Stimulated activated CD8-positive, alpha-beta memory T cell treated with anti-CD3 and anti-CD28 coated beads, Interleukin-7, amount 100 ng/mL, for 1 hour (primary cell): ENCODE measurements at places on chromosomes 4 and X.

DNA sequence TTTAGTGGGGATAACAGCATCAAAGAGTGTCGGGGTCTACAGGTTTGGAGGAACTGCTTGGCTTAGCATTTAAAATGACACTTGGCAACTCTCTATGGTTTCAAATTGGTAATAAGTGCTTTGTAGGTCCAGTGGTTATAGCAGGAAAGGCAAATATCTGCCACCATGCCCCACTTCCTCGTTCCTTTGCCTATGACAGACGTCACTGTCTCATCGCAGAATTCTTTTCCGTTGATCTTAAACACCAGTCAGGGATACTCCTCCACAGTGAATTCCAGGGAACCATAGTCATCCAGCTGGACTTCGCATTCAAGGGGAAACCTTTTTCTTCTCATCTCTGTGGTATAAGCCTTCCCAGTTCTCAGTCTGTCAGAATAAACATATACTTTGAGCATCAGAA lies 319.1 kb downstream of the GPAT3 start:
- DNase-seq = no peak

GRCh38 chrX:18668071-18668835 lies 3.7 kb downstream of the RS1 start:
- no peak for DNase-seq

- no peak for DNase-seq
Measured at GRCh38 chr4:142465526-142465925, 380.6 kb downstream of the INPP4B start.

DNA sequence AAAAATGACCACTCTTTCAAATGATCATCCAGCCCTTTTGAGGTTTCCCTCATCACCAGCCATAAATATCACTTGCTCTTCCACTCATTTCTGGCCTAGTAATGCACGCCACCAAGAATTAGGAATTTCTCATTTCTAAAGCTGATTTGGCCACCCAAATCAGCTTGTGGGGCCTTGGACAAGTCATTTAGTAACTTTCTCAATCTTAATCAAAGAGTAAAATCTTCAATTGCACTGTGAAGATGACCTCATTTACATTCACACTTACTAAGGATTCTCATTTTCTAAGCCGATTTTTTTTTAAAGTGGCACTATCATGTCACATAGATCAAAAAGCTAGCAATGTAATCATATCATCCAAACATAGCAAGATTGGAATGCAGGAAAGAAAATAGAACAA lies 150.0 kb upstream of the HHIP start:
- DNase-seq = no peak

- no peak for DNase-seq
Measured at GRCh38 chr4:170872794-170873193, 783.0 kb upstream of the AADAT start.

GRCh38 chrX:40542208-40542607 lies 38.6 kb upstream of the ATP6AP2 start:
- no peak for DNase-seq

GRCh38 chrX:132956421-132957210 lies 1.8 kb downstream of the HS6ST2 start:
- no peak for DNase-seq

GRCh38 chr4:87038837-87039615 lies 104.2 kb downstream of the AFF1 start:
- no peak for DNase-seq

DNA sequence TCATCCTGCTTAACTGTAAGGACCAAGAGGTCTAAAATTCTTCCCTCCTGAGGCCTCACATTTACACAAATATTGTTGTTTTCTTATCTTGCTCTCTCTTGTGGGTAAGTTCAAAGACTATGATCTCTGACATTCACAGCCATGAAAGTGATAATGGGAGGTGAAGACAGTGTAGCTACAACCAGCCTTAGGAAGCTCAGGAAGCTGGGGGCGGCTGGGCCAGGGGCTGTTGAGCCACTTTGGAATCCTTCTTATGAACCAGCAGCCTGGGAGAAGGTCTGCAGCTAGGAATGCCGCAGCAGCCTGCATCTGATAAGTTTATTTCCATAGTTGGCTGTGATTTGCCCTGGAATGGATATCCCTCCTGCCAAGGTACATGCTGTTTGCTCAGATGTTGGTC lies 316.2 kb downstream of the STIM2 start:
- DNase-seq = no peak

DNA sequence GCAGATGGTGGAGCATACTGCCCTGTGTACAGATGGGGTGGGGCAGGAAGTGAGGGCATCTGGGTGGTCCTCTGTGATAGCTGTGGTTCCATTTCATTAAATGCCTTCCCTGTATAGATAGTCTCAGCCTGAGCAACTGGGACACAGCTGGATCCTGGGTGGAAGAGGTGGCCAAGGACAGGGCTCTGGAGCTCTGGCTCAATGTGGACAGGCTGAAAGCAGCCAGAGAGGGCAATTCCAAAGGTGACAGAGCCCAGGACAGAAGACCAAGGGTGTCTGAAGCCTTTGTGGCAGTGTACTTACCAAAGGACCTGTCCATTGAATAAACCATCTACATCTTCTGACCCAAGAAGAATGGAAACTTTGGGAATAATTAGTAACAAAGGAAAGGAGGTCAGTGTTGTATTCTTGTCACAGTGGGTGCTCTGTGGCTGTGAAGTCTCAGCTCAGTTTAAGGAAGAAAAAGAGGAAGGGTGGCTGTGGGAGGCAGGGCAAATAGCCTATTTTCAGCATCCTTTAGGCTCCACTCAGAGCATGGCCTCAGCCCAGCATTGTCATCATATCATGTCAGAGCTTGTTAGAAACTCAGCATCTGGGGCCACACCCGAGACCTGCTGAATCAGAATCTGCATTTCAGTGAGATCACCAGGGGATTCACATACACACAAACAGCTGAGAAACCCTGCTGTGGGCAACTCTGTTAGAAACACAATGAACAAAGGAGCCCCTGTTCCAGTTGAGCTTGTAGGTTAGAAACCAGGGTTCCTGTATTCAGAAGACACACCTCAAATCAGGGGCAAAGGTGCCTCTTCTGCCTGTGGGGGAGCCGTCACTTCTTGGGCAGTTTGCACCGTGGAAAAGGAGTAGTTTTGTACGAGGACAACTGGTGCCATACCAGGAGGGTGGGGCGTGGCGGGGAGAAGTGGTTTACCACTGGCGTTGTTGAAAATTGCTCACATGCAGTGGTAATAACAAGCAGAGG lies 168.6 kb downstream of the PTTG2 start:
- DNase-seq = peak; percentile 26

DNA sequence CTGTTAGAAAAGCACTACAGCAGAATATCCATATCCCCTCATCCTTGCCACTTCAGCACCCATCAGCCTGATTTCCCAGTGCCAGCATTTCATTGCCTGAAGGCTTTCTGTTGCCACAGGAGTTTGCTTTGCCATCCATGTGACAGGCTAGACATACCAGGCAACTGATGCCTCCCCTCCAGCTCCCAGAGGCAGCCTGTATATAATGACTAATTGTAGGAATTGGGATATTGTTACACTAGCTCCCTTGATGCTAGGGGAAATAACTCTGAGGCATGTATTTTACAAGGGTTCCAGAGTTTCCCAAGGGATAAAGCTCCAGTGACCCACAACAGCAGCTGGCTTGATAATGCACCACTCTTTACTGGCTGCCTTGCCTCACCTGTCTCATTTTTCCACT lies 608.0 kb upstream of the FTHL17 start:
- DNase-seq = no peak

DNA sequence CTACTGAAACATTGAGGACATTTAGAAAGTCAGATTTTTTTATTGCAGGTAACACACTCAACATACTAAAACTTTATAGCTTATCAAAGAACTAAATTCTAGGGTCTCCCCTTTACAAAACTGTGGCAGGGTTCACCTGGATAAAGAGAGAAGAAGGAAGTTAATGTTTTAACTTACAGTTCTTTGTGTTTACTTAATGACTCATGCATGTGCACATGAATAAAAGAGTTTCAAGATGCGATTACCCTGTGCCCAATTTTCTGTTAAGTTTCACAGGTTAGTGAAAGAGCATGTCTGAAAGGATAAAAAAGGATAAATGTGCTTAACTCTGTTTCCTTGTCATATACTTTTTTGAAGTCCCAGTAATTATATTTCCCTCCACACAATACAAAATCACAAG lies 16.8 kb downstream of the DCAF8L1 start:
- no peak for DNase-seq

DNA sequence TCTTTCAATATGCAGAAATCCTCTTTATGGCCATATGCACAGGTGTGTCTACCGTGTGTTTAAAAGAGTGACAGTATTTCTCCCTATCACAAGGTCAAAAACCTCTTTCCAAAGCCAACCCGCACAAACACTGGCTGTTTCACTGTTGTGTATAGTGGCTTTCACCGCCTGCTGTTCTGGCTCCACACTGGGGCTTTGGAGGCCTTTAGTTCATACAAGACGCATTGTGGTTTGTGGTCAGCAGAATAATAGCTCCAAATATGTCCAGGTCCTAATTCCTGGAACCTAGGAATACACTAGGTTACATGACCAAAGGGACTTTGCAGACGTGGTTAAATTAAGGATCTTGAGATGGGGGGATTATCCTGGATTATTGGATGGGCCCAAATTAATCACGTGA lies 40.7 kb upstream of the FAM9A start:
- no peak for DNase-seq

DNA sequence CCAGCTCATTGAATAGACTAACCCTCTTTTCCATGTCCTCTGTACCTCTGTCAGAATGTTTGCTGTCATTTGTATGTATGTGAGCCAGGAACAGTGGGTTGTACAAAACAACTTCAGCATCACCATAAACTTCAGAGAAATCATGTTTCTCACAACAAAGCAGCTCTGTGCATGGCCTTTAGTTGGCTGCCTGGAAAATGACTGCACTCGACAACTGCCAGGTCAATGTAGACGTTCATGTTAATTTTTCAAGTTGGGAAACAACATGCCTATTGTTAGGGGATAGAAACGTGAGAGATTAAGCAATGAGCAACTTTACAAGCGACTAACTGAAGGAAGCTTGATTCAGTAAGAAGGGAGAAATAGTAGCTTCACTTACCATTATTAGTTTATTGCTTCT lies 17.9 kb upstream of the CXCL11 start:
- DNase-seq = no peak

- no peak for DNase-seq
Measured at GRCh38 chrX:79181401-79181800, 36.9 kb downstream of the GPR174 start.

- no peak for DNase-seq
Measured at GRCh38 chrX:149760965-149761364, 12.9 kb upstream of the HSFX1 start.

DNA sequence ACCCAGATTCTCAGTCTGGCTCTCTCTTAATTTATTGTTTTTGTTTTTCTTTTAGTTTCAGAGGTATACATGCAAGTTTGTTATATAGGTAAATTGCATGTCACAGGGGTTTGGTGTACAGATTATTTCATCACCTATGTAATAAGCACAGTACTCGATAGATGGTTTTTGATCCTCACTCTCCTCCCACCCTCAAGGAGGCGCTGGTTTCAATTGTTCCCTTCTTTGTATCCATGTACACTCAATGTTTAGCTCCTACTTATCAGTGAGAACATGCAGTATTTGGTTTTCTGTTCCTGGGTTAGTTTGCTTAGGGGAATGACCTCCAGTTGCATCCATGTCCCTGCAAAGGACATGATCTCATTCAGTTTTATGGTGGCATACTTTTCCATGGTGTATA lies 198.4 kb downstream of the STK32B start:
- DNase-seq = no peak

DNA sequence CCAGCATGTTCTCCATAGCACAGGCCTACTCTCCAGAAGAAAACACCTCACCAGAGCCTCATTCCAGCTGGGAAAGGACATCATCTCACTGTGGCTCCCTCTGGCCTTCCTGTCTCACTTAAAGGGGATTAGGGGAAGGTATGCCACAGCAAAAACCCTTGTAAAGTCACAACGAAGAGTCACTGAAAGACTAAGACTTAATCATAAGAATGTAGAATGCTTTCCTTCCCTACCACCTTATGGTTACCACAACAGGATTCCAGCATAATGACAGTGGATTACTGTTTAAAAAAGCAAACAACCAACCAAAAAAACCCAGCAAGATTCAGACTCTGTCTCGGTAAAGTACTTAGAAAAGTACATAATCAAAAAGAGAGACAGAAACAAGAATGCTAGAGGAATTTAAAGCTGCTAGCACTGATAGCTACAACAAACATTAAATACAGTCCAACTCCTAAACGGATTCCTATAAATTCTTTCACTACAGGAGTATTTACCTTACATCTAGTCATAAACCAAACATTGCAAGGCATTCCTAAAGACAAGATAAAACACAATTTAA lies 75.1 kb downstream of the BANK1 start:
- DNase-seq = no peak

DNA sequence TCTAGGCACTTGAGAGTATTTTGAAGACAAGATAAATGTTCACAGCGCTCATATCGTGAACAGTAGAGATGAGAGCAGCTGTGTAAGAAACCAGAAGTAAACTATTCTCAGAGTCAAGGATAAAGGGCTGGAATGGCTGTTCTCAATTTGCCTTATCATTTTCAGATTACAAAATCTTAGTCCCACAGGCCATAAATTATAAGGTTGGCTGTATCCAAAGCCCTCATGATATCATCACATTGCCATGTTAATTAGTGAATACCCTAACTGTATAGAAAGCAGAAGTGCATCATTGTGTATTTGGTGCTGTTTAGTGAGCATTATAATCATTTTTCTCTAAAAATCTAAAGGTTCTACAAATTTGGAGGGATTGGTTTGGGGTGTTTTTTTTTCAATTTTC lies 168.9 kb upstream of the EDNRA start:
- no peak for DNase-seq

GRCh38 chrX:37867536-37868153 lies 20.3 kb upstream of the DYNLT3 start:
- DNase-seq = no peak

DNA sequence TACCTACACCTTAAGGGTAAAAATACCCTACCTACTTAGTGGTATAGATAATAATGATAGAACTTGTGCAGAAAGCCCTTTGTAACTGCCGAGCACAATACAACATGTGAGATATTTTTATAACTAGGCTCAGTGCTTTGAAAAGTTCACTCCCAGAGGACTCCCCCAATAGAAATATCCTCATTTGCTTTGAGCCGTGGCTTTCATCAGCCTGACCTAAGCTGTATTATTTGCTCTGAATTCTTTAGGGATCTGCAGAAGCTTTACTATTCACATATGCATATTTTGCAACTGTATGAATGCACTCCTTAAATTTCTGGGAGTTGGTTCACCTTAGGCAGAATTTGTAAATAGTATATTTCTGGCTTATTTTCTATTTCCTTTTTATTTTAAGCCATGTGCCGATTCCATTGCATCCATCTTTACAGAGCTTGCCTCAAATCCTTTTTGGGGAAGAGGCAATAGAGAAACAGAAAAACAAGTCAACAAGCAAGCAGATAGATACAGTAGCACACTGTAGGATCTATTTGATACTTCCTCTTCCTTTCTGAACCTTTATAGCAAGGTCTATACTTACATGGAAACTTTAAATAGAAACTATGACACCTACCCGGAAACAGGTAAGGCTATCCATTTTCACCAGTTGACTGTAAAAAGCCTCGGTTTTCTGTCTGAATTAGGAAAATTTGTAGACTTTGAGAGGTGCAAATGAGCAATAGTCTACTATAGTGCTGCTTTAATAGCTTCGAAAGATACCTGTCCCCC lies 242.5 kb upstream of the VCX3A start:
- no peak for DNase-seq
